CD14-positive monocyte (primary cell): ENCODE measurements at places on chromosomes 2 and 18. TPM values are rescaled to one million over a fixed set of nuclear protein-coding genes. Genes with fewer than 3 reads are reported as not detected.

GRCh38 chr2:12050396-12050795 is 304.0 kb downstream of the LPIN1 start:
- H3K27ac ChIP-seq = no peak overlapping the region
- no peak overlapping the region for H3K4me3 ChIP-seq
- DNase-seq = peak; percentile 55
- peaks cover 27% of the 10 kb centered on the region for H3K4me1 ChIP-seq

DNA sequence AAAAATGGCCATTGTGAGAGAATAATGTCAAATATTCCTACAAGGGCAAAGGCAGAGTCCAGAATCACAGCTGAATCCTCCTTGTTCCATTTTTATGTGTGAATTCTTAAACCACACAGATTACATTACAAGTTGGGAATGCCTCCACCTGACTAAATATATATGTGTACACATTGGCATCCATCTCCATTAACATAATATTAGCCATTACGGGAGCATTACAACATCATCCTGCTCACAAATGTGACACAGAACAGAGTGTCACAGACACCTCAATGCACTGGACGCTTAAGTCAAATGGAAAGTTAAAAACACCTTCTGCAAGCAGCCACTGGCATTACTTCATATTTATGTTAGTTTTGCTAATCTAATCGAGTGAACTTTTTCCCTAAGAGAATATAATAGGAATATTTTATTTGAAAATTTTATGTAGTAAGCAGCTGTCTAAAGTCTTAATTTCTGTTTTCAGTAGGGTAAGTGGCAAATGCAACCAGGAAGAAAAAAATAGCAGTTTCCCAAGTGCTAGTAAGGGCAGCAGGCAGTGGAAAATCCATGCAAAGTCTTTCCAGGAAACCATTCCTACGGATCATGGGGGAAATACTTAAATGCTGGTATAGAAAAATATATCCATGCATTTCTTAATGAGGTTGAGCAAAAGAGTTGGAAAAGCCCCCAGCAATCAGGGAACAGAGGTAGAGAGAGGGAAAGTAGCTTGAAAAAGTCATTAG is 255.6 kb downstream of the OSR1 start:
- DNase-seq = no peak
- H3K4me1 ChIP-seq = no peaks in the 10 kb centered on the region

DNA sequence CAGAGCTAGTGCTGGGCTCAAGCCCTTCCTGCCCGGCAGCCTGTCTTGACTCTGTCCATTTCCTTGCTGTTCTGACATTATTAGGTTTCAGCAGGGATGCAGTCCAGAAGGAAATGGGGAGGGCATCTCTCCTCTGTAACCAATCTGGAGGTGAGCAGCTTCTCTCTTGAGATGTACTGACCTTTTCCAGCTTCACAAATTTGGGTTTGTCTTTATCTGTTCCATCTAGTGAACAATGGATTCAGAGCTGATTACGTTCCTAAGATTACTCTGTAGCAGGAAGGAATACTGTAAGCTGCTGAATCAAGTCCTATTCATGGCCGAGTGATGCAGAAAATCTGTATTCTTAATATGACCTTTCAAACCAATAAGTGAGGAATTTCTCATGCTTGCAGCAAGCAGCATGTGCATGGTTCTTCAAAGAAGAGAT is 11.0 kb downstream of the PLA2R1 start:
- H3K36me3 ChIP-seq = no peaks in the 10 kb centered on the region
- no peaks in the 10 kb centered on the region for H3K27me3 ChIP-seq
- H3K27ac ChIP-seq = no peak overlapping the region

DNA sequence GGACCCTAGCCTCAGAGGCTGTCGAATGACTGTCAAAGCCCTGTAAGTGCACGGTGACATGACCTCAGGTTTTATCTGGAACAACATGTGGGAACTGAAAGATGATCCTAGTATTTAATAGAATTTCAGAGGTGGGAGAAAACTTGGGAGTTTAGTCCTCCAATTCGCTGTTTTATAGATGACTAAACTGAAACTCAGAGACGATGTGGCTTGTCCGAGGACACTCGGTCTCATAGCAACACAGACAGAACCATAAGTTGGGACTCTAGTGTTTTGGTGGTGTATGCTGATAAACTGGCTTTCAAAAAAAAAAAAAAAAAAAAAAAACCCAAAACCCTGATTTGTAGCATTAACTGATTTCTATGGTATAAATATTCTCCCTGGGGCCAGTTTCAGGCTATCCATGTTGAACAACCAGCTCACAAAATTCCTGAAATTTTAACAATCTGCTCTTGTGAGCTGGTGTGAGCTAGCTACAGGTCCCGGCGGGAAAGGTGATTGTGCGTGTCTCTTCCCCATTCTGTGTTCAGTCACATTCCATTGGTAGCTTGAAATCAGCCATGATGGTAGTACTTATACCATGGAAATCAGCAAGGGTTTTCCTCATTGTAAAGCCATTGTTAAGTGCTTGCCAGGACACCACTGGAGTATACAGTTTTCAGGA is 195.5 kb upstream of the EPAS1 start:
- no peak for DNase-seq
- H3K4me3 ChIP-seq = no peak overlapping the region

DNA sequence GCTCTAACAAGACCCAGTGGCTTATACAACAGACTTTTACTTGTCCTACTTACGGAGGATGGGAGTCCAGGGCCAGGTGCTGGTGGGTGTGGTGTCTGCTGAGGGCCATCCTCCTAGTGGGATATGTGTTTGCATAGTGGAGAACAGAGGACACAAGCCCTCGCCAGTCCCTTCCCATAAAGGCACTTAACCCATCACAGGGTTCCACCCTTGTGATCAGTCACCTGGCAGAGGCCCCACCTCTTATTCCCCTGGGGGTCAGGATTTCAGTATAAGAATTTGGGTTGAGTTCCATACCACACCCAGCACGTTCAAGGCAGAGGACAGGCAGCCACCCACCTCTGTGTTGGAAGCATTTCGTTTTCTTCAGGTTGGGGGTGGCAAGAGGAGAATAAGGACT is 259.0 kb downstream of the AGAP1 start:
- no peaks in the 10 kb centered on the region for H3K4me1 ChIP-seq
- H3K36me3 ChIP-seq = no peaks in the 10 kb centered on the region
- no peak overlapping the region for H3K27ac ChIP-seq
- no peak for DNase-seq
- no peak overlapping the region for H3K4me3 ChIP-seq

GRCh38 chr2:10333247-10333613 is 30.5 kb downstream of the HPCAL1 start:
- peak overlapping the region; percentile 91 for H3K27ac ChIP-seq
- H3K36me3 ChIP-seq = no peaks in the 10 kb centered on the region
- H3K4me3 ChIP-seq = no peak overlapping the region

The SLC19A3 gene
- not detected for polyA plus RNA-seq

GRCh38 chr18:62524440-62525200 is 1.8 kb downstream of the ZCCHC2 start:
- peaks cover 38% of the 10 kb centered on the region for H3K4me1 ChIP-seq
- no peaks in the 10 kb centered on the region for H3K27me3 ChIP-seq
- no peaks in the 10 kb centered on the region for H3K36me3 ChIP-seq
- peak; percentile 39 for DNase-seq

DNA sequence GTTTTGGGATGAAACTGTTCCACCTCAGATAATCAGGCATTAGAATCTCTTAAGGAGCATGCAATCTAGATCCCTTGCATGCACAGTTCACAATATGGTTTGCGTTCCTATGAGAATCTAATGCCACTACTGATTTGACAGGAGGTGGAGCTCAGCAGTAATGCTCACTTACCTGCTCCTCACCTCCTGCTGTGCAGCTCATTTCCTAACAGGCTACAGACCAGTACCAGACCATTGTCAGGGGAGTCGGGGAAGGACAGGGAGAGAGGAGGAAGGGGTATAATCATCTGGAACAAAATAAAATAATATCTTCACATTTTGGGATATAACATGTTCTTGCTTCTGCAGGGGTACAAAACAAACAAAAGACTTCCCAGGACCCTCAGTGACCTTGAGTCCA is 532.0 kb upstream of the FSHR start:
- no peak for DNase-seq
- no peaks in the 10 kb centered on the region for H3K36me3 ChIP-seq
- H3K27me3 ChIP-seq = no peaks in the 10 kb centered on the region
- H3K4me3 ChIP-seq = no peak overlapping the region
- no peak overlapping the region for H3K27ac ChIP-seq
- H3K4me1 ChIP-seq = no peaks in the 10 kb centered on the region

The C1QL2 gene
- polyA plus RNA-seq = not detected

DNA sequence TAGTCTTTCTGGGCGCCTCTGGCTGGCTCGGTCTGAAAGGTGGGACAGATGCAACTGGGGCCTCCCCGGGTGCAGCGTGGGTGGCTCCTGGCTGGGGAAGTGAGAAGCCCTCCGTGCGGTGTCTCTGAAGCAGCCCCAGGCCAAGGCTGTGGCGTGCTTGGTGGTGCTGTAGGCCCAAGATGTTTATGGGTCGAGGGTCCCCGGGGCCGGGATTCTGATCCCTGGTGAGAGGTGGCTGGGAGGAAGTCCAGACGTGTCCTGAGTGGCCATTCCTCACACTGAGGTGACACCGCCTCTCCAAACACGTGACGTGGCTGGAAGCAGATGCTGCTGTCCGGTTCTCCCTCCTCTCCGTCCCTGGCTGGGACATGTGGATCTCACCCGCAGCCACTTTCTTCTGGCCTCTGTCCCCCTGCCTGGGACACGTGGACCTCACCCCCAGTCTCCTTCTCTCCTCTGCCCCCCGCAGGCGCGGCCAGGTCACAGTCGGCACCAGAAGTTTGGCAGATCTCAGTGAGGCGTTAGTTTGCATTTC is 12.6 kb downstream of the RTP5 start:
- H3K4me1 ChIP-seq = peaks cover 21% of the 10 kb centered on the region
- no peaks in the 10 kb centered on the region for H3K36me3 ChIP-seq
- peak; percentile 8 for DNase-seq

DNA sequence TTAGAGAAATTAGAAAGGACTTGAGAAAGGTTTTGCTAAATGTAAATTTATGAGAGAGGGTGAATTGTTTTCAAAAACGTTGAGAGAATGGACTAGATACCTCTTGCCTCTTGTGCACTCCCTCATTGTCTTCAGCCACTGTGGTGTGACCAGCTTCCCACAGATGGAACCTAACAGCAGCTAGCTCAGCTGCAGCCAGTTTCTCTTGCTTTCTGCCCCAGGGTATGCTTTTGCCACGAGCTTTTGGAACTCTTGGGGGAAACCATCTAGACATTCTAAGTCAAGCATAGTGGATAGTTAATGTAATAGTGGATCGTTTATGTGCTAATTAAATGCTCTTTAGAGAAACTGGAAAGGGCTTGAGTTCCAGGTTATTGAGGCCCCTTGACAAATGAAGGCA is 288.2 kb downstream of the CTNNA2 start:
- no peaks in the 10 kb centered on the region for H3K36me3 ChIP-seq
- H3K4me1 ChIP-seq = peaks cover 5% of the 10 kb centered on the region
- DNase-seq = no peak
- no peak overlapping the region for H3K4me3 ChIP-seq
- H3K27ac ChIP-seq = no peak overlapping the region
- no peaks in the 10 kb centered on the region for H3K27me3 ChIP-seq

DNA sequence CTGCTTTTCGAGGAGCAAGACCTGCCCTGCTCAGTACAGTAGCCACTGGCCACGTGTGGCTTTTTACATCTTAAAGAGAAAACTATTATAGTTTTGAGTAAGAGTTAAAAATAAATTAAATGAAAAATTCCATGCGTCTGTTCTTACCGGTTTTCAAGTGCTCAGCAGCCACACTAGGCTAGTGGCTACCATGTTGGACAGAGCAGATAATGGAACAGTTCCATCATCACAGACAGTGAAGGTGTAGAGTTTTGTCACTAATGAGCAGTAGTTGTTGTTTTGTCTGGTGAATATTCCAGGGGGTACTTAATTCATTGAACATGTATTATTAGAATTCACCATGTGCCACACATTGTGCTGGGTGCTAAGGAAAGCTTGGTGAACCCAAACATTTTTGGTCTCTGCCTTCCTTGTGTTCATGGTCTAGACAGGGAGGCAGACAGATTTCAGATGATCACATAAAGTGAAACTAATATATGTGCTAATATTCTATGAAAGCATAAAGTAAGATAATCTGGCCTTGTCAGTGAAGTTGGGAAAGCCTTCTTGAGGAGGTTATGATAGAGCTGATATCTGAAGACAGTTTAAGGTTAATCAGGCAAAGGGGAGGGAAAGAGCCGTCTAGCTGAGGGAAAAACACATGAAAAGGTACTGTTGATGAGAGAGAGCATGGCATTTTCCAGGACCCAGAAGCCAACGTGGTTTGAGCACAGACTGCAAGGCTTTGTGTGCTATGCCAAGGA is 1.4 kb downstream of the ALMS1 start:
- no peak overlapping the region for H3K4me3 ChIP-seq
- H3K36me3 ChIP-seq = no peaks in the 10 kb centered on the region
- peaks cover 13% of the 10 kb centered on the region for H3K27me3 ChIP-seq
- peaks cover 19% of the 10 kb centered on the region for H3K4me1 ChIP-seq
- H3K27ac ChIP-seq = no peak overlapping the region
- DNase-seq = no peak

- H3K36me3 ChIP-seq = peaks cover 87% of the 10 kb centered on the region
- no peak overlapping the region for H3K4me3 ChIP-seq
- H3K27me3 ChIP-seq = no peaks in the 10 kb centered on the region
- DNase-seq = no peak
- peaks cover 14% of the 10 kb centered on the region for H3K4me1 ChIP-seq
Observed at GRCh38 chr2:46999857-47000678, 84.5 kb upstream of the MCFD2 start.

DNA sequence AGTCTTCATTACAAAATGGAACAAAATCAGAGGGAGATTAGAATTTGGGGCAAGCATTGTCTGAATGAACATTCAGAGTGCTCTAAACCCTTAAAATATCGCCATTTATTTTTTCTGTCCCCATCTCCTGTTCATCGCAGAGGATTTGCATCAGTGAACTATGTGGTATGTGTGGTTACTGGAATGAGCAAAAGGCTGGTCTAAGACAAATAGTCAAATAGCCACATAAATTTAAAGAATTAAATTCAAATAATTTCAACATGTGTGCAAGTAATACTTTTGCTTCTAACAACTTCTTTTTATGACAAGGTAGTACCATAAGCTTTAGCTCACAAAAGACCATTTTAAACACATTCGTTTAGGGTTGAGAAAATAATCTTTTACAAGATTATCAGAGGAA is 82.6 kb upstream of the ST8SIA3 start:
- H3K4me1 ChIP-seq = no peaks in the 10 kb centered on the region
- no peak for DNase-seq
- H3K36me3 ChIP-seq = no peaks in the 10 kb centered on the region
- no peak overlapping the region for H3K27ac ChIP-seq
- H3K4me3 ChIP-seq = no peak overlapping the region

DNA sequence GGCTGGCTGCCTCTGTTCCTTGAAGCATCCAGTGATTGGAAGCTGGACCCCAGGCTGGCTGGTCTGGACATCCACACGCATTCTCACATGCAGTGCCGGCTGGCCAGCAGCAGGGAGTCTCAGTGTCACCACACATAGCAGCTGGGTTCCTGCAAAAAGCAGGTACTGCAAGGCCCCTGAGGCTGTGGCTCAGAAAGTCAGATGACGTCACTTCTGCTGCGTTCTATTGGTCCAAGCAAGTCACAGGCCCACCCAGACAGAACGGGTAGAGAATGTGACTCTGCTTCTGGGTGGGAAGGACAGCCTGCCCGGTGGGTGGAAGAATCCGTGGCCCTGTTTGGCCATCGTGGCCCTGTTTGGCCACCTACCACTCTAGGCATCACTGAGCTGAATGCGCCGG is 51.3 kb upstream of the SPP2 start:
- H3K27ac ChIP-seq = no peak overlapping the region
- H3K4me3 ChIP-seq = no peak overlapping the region
- DNase-seq = no peak
- no peaks in the 10 kb centered on the region for H3K4me1 ChIP-seq

- H3K4me3 ChIP-seq = no peak overlapping the region
- DNase-seq = no peak
- H3K36me3 ChIP-seq = no peaks in the 10 kb centered on the region
- H3K27ac ChIP-seq = no peak overlapping the region
- no peaks in the 10 kb centered on the region for H3K27me3 ChIP-seq
Observed at GRCh38 chr18:7608781-7609201, 41.7 kb downstream of the PTPRM start.
